ENCODE measurements at places on chromosomes 12 and 14.
A peak's percentile ranks its signal among the peaks of the same experiment; 100 is the strongest.

DNA sequence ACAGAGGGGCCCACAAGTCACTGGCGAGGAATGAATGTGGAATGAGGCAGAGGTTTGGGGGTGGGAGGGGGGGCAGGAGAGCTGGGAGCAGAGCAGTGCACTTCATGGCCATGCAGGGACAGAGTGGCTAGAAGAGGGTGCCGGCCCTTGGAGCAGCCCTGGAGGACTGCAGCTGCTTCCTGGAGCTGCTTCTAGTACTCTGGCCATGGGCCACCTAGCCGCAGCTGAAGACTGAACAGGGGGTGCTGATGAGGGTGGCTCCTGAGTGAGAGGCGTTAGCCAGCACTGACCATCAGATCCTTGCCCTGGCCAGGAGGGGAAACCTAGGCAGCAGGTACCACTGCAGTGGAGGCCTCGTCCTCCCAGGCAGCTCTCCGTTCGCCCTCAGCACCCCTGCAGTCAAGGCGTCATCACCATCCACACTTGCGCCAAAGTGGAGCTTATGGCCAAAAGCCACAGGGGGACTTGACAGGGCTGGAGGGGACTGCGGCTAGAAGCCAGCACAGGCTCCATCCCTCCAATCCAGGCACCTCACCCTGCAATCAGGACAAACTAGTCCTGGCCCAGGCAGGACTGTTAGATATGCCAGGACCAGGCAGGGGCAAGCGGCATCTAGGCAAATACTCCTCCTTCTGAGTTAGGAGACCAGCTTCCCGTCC, 16.4 kb downstream of the OTUB2 start:
- no peak for DNase-seq

- DNase-seq = no peak
Measured at GRCh38 chr12:18864900-18865561, 127.1 kb downstream of the CAPZA3 start.

DNA sequence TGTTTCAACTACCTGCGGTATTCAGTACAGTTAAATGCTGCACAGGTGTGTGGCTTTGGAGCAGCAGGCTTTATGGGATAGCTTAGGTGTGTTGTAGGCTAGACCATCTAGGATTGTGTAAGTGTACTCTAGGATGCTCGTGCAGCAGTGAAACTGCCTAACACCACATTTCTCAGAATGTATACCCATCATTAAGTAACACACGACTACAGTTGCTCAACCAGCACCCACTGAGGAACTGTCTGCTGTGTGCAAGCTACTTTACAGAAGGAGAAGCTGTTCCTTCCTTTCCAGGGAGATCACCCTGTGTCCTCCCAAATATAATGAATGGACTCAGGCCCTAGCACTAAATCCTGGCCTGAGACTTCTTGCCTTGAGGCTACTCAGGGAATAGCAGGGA, 94.8 kb downstream of the SLC24A4 start:
- DNase-seq = no peak

- no peak for DNase-seq
Measured at GRCh38 chr12:2934371-2934770, 24.8 kb upstream of the TEAD4 start.

DNA sequence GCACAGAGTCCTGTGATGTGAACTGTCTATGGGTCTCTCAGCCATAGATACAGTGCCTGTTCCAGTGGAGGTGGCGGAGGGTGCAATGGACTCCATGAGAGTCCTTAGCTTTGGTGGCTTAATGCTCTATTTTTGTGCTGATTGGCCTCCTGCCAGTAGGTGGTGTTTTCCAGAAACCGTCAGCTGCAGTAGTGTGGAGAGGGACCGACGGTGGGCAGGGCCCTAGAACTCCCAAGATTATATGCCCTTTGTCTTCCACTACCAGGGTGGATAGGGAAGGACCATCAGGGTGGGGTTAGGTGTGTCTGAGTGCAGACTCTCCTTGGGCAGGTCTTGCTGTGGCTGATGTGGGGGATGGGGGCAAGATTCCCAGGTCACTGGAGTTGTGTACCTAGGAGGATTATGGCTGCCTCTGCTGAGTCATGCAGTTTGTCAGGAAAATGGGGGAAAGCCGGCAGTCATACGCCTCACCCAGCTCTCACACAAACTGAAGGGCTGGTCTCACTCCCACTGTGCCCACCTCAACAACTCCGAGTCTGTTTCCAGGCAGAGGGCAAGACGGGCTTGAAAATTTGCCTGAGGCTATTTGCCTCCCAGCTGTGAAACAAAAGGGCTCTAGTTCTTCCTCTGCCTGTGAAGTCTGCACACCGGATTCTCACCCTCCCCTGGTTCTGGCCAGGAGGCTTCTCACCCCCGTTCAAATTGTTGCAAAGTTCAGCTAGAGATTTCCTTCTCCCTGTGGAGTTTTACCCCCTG, 24.9 kb upstream of the ZDHHC17 start:
- DNase-seq = no peak

DNA sequence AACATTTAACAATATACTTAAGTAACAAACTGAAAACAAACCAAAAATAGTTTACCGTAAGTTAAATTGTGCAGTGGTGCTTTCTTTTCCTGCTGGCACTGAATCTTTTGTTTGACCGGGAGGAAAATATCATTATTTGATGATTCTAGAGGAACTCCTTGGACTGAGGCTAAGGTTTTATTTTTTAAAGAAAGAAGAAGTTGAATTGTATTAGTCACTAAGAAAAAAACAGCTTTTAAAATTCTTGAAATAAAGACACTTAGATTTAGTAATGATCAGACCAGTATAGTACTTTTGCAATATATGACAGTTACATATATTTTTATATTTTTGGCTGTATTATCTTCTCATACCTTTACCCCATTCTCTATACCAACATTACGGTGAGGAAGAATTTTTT, 10.3 kb downstream of the MIS18BP1 start:
- DNase-seq = no peak

DNA sequence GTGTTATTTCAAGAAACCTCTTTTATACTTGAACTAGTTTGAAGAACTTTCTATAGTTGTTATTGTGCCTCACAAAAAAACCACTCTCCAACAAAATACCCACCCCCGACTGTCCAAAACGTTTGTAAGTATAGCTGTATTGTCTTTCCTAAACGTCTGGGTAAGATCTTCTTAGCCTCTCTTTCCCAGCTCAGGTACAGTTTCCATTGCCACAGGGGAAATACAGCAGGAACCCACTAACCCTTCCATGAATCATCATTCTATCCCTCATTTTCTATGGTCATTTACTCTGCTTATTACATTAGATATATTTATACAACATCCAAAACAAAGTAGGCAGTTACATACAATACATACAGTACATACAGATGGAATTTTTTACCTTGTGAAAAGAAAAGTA, 70.8 kb downstream of the ZFC3H1 start:
- DNase-seq = no peak

- DNase-seq = no peak
Measured at GRCh38 chr14:104546591-104547309, 32.8 kb upstream of the C14orf180 start.

DNA sequence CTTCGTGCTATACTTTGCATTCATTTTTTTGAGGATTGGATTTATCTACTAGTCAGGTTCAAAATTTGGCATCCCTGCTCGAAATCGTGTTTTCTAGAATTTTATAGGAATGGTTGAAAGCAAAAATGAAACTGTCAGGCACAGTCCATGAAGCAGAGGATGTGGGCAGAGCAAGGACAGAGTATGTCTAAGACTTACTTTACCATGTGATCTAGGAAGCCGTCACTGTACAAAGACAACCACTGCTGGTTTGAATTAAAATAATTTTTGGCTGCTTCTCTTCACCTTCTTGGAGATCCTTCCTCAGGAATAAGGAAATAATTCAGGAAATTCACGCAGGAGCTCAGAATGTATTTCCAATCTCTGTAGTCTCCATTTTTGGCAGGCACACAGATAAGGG, 31.6 kb upstream of the SGPP1 start:
- no peak for DNase-seq

DNA sequence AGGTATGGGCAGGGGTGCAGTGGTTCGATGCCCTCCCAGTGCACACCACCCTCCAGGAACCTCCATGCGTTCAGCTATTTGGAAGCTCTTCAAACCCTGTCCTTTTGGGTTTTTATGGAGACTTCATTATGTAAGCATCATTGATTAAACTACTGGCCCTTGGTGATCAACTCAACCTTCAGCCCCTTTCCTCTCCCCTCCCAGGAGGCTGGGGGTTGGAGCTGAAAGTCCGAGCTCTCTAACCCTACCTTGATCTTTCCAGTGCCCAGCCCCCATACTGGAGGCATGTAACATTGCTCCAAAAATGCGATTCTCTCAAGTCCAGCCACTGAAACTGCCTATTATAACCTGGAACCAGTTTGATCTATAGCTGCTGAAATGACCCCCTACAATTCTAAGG, 188.1 kb downstream of the IPO8 start:
- DNase-seq = no peak

DNA sequence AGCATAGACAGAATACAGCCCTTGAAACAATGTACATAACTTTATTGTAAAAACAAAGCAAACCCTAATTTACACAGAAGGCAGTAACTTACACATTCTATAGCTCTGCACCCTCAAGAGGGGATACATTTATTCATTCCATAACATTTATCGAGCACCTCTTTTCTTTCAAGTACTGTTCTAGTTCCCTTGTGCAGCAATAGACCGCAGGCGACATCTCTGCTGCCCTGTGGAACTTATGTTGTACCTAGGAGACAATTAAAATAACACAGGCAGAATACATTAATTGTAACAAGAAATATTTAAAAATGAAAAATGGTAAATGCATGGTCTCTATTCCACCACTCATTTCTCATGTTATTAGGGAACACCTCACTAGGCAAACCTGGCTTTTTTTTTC, 1.4 kb upstream of the ARHGDIB start:
- DNase-seq = no peak

DNA sequence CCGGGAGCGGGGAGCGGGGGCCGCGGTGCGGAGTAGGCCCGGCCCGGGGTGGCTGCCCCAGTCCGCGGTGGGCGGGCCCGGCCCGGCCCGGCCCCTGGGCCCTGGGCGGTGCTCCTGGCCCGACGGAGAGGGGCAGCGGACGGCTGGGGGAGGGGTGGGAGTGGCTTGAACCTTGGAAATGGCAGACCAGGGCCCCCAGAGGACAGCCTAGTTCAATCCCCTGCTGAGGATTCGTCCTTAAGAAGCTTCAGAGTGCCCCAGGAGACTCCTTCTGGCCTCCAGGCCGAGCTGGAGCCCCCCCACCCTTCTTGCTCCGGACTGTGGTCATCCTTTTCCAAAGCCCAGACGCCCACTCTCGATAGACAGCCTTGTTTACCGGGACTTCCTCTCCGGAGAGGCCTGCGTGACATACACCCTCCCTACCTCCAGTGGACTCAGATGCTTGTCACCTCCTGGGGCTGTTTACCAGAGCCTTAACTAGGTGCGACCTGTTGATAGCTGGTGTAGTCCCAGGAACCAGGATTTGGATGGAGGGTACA, 458 bp downstream of the KHNYN start:
- no peak for DNase-seq

GRCh38 chr12:122793685-122794106, 19.3 kb downstream of the CCDC62 start:
- DNase-seq = peak; percentile 41

DNA sequence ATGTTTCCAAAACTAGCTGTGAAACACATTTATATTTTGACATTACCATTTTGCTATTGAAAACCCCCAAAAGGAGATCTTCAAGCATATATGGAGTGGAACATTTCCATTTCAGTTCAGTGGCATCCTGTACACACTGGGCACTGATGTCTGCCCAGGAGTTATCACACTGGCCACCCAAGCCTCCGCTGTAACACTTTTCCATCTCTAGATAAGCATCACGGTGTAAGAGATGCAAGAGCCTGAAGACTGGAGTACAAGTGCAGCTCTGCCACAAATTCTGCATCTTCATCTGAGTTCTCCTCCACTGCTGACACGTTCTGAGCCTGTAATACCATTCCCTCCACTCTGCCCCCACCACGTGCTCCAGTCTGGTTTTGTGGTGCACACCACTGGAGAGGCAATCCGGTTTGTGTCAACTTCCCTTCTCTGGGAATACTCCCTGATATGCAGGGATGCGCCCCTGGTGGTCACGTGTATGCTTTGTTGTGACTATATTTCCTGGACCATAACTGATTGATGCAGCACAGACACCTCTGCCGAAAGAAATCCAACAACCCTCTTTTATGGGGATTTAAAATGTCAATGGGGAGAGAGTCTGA, 12.7 kb downstream of the SPTLC2 start:
- no peak for DNase-seq

DNA sequence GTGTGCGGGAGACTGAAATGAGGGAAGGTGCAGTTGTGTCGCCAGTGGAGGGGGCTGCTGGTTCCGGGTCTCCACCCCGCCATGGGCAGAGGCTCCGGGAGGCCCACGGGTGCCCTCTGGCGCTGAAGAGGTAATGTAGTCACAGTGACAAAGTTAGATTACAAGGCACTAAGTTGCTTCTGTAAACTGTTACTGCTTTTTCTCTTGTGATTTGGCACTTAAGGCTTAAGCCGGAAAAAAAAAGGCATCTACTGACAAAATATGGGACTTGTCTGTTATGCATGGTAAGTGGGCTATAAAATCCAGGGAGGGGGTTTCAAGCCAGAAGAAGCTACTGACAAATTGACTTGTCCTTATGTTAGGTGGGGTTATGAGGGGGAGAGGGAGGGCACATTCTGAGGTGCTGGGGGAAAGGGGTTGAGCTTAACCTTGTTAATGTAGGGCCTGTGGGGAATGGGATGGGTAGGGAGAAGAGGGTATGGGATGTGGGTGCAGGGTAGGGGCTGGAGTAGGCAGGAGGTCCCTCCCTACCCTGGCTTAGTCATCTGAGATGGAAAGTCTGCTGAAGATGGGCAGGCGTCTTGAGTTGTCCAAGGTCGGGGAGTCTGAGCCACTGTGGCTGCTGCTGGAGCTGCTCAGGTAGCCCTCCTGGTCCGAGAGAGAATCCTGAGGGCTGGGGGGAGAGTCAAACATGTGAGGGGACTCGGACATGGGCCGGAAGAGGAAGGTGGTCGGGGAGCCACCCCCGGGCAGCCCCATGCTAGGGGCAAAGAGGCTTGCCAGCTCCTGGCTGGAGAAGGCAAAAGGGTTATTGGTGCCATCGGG, 3.7 kb downstream of the ZFP36L1 start:
- no peak for DNase-seq

- no peak for DNase-seq
Measured at GRCh38 chr14:70018713-70019211, 139.5 kb downstream of the SMOC1 start.

GRCh38 chr12:4031703-4032291, 158.6 kb upstream of the PARP11 start:
- DNase-seq = no peak

GRCh38 chr12:42924482-42924881, 334.9 kb upstream of the PRICKLE1 start:
- no peak for DNase-seq

GRCh38 chr12:24561411-24561871, 387.5 kb downstream of the BCAT1 start:
- DNase-seq = no peak

DNA sequence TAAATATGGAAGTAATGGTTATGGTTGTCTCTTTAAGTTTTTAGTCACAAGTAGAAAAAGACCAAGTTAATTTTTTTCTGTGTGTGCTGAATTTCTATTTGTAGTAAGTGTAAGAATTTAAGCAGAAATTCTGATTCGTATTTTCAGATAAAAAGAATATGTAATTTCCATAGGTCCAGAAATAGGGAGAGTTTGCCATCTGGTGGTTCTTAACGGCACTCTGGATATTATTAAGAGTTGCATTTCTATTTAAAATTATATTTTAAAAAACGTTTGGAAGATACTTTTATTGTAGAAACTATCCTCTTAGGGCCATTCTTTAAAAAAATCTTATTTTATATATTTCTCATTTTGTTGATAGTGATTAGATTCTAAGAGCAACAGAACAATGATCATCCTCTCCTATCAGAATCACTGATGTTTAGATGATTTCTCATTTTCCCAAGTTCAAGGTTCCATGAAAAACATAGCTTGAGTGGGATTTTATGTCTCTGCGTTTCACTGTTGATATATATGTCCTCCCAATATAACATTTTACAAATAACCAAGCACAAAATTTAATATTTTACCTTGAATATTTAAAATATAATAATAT, 88.3 kb downstream of the LRRK2 start:
- no peak for DNase-seq
